Bronchial epithelial cell (primary cell): ENCODE measurements at places on chromosomes 2 and 18. TPM values are rescaled to one million over a fixed set of nuclear protein-coding genes. Genes with fewer than 3 reads are reported as not detected.

DNA sequence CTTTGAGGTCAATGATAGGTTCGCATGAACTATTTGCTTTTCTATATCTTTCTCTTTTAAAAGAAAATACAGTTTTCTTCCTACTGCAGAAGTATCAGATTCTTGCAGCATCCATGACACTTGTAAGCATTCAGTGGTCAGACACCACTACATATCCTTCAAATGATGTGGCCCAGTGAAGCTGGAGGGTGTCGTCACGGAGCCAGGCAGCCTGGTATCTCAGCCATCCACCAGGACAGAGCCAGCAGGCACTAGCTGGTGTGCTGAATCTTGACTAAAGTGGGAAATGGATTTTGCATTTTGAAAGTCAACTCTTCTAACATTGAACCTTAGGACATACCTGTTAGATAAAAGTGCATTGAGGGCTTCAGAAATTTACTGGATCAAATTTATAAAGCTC lies 5.4 kb downstream of the KLHL14 start:
- DNase-seq, result no peak

- DNase-seq, result no peak
Observed at GRCh38 chr2:157932480-157933159, 56.5 kb upstream of the ACVR1 start.

DNA sequence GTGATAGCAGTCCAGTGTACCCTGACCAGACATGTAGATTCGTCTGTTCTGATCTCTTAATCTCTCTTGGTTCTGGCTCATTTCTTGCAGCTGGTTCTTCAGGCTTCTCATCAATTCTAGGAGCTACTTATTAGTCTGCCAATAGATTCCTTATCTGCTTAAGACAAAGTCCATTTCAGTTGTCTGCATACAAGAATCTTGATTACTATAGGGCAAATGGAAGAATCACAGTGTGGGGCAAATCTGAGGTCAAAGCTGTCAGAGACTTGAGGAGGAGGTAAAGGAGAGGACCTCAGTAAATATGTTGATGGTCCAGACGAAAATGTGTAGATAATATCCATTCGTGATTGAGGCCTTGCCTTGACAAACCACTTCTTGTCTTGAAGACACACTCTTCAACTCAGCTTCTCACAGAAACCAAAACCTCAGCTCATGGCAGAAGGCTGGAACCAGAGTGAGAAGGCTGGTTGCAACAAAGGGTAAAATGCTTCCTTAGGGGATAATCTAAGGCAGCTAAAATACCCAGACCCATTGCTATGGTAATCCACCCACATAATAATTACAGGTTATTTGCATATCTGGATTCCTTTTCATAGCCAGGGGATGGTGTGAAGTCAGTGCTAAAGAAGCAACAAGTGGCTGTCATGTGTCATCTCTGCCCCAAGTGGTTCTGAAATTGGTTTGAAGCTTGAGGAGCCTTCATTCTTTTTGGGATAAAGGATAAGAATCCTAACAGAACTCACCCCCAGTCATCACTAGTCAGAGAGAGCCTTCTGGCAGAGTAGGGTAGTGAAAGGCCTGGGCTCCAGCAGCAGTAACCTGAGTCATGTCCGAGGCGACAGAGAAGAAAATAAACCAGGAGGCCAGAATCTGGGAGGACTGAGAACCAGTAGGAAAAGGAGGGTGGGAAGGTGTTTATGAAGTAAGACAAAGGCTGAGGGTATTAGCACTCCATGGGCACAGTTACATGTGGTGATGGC lies 29.2 kb upstream of the PELI1 start:
- DNase-seq, result no peak

DNA sequence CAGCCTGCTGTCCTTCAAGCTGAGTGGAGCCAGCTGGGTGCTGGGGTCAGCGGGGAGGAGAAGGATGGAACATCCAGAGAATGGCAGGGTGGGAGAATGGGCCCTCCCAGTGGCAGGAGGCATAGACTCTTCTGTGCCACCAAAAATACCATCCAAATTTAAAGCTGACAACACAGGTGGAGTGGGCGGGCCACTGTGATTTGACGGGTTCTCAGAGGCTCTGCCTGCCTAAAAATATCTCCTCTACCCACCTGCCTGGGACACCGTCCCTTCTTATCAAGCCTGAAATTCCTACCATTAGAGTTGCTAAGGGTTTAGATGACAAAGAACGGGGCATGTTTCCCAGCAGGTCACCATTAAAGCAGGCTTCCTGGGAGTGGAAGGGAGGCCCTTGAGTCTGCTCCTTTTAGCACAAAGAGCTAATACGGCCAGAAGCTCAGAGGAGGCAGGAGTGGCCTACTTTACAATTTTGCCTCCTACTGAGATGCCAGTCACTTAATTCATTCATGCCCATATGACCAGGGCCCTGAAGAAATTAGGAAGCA lies 19.8 kb upstream of the MARCHF4 start:
- DNase-seq, result no peak

DNA sequence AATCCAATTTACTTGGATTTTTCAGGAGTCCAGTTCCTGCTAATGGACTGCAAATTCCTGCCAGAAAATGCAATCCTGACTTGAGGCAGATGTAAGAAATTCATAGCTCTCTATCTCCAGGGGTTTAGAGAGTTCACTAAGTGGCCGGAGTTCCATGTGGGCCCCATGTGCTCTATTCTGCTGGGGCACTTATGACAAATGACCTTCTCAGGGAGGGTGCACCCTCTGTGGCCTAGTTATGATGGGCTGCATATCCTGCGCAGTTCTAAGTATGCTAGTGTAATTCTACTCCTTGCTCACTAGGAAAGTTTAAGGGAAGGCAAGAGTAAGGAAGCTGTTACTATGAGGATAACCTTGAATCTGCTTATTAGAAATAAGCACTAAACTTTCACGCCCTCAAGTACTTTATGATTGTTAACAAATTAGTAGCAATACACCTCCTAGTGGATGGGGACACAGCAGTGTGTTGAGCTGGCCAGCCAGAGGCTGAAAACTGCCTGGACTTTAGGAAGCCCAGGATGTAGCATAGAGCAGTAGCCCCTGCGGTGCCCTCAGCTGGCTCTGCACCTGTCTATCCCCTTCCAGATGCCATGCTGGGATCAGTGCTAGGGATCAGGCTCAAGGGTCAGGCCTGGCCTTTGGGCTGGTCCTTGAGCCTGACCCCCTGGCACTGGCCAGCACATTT lies 14.4 kb downstream of the SMYD1 start:
- no peak for DNase-seq

- DNase-seq, result no peak
Observed at GRCh38 chr18:79596446-79597175, 83.0 kb upstream of the CTDP1 start.

LAMA1 gene
- total RNA-seq, result 0.64 and 1.8 TPM in 2 replicates

ZNF396 gene
- total RNA-seq, result 0.79 and 2.6 TPM in 2 replicates

PLEK gene
- under 0.01 TPM in 1 of 2 replicates, not detected in the other for total RNA-seq

MOCOS gene
- 24.5 and 37.0 TPM in 2 replicates for total RNA-seq

FHL2 gene
- total RNA-seq, result 67.2 and 76.9 TPM in 2 replicates

MBD2 gene
- total RNA-seq, result 36.3 and 58.4 TPM in 2 replicates

FOXI3 gene
- total RNA-seq, result under 0.01 TPM in 1 of 2 replicates, not detected in the other

ZFP36L2 gene
- 4.4 and 8.2 TPM in 2 replicates for total RNA-seq
